ENCODE measurements at places on chromosomes 12 and 14.

GRCh38 chr12:26690601-26691000 is 142.4 kb downstream of the ITPR2 start:
- no peak for DNase-seq

GRCh38 chr14:85420278-85420677 is 109.7 kb upstream of the FLRT2 start:
- DNase-seq: no peak

DNA sequence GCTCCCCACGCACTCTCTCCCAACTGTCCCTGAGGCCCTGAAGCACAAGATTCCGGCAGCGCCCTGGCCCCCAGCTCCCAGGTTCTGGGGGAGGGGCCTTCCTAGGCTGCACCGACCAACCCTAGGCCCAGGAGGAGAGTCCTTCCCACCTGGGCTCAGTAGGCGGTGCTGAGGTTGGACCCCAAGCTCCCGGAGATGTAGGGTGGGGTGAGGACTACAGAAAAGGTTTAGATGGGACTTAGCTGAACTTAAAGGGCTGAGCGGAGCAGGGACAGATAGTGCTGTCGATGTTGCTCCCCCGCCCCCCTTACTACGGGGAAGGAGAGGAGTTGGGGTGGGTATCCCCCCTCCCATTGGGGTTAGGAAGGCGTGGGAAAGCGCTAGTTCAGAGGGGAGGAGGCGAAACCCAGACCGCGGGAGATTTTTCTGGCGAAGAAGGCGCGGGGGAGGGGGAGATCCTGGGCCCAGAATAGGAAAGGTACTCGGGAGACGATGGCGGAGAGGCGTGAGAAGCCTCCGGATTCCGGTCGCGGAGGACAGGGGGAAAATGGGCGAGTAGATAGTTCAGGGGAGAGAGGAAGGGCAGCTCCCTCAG is 4.2 kb upstream of the BAZ2A start:
- DNase-seq: no peak

DNA sequence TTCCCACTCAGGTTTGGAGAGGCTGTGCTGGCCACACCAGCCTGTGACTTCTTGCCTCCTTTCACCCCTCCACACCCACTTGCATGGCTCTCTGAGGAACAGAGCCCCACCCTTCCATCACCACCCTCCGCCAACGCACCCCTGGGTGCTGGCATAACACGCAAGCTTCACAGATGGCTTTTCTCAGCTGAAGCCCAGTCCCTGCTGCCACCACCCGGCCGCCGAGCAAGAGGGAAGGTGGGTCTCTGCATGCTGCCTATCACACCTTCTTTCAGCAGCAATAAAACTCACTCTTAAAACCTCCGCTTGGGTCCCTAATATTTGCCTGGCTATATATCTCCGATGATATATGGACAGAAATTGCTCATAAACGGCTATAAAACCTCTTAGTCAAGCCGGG is 41.6 kb downstream of the SMUG1 start:
- DNase-seq: no peak

DNA sequence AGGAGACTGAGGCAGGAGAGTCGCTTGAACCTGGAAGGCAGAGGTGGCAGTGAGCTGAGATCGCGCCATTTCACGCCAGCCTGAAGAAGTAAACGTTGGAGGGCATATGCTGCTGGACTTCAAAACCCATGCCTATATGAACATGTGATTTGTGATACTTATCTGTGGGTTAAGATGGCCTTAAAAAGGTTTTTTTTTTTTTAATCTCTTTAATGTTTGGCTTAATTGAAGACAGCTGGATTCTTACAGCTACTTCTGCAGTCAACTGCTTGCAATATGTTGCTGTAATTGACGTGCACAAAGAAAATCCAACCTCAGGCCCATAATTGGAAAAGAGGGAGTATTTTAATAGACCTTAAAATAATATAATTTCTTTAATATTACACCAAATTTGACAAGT is 1.5 kb upstream of the B3GNT4 start:
- DNase-seq: no peak

GRCh38 chr12:126708492-126708896 is 1558.5 kb upstream of the TMEM132C start:
- no peak for DNase-seq

GRCh38 chr12:20134652-20135051 is 233.7 kb upstream of the PDE3A start:
- DNase-seq: no peak

DNA sequence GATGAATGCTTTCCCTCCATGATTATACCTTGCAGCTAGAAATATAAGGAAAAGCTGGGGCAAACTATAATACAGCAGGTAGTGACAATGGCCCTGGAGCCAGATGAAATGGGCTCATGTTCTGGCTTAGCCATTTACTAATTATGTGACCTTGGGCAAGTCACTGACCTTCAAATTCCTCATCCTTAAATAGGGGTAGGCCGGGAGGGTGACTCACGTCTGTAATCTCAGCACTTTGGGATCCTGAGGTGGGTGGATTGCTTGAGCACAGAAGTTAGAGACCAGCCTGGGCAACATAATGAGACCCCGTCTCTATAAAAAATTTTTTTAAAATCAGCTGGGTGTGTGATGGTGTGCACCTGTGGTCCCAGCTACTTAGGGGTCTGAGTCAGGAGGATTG is 155.4 kb downstream of the C12orf75 start:
- DNase-seq: no peak

DNA sequence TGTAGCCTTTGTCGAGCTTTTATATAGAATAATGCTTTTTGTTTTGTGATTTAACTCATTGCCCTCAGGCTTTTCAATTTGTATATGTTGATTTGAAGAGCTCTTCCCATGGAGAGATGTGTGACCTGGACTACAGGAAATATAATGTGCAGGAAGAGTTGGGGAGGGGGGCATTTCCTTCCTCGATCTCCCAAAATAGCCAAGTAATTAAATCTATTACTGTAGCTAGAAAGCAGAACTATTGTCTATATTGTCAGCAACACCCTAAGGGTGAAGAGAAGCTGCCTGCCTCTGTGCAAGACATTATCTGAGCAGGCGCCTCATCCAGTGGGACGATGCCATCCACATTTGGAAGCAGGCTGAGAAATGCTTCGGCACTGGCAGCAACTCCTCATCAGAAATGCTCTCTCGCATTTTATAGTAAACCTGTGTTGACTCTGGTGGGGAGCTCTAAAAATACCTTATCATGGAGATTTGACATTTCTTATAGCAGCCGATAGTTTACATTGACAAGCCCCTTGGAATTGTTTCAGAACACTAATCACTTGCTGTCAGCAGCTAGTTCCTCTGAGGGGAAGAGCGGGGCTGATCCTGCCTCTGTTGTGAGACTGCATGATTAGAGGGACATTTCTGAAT is 392.5 kb upstream of the RGS6 start:
- DNase-seq: no peak

- no peak for DNase-seq
Observed at GRCh38 chr12:59401862-59402261, 194.0 kb upstream of the SLC16A7 start.

- no peak for DNase-seq
Observed at GRCh38 chr12:45626965-45627364, 102.5 kb upstream of the ARID2 start.

GRCh38 chr14:24137529-24138395 is 1.8 kb downstream of the PSME1 start:
- no peak for DNase-seq

DNA sequence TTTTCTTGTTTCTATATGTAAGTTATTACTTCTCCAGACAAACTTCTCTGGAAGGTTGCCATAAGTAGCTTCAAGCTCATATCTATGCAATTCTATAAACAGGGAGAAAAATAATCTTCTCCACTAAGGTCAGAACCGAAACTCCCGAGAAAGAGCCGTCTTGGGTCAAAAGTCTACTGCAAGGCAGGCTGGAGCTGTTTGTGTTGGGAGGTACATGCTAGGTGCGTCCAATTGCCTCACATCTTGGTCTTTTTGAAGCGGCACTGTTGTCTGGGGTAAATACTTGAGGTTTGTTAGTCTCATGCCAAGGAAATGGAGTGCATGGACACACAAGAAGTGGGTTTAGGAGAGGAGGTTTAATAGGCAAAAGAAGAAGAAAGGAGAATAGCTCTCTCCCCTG is 674.7 kb upstream of the TMEM132C start:
- DNase-seq: no peak
